ENCODE measurements at places on chromosomes 13 and 19. TPM values are rescaled to one million over a fixed set of nuclear protein-coding genes. Genes with fewer than 3 reads are reported as not detected.

Gene ANGPTL8
- not detected for polyA plus RNA-seq

Gene ZMYM2
- polyA plus RNA-seq: 116 TPM

Gene ZNF254
- 34.9 TPM for polyA plus RNA-seq

Gene TOMM40
- polyA plus RNA-seq: 46.0 TPM

Gene CD70
- not detected for polyA plus RNA-seq

Gene THSD1
- polyA plus RNA-seq: 7.5 TPM

Gene FRY
- 58.9 TPM for polyA plus RNA-seq

Gene NCR1
- polyA plus RNA-seq: 0.19 TPM

Gene ZNF471
- 18.3 TPM for polyA plus RNA-seq

Gene SIAH3
- 0.79 TPM for polyA plus RNA-seq

Gene ATP4A
- not detected for polyA plus RNA-seq

Gene CCDC70
- polyA plus RNA-seq: not detected

Gene SLC7A9
- 15.0 TPM for polyA plus RNA-seq

Gene IRGC
- not detected for polyA plus RNA-seq

Gene SLC6A16
- polyA plus RNA-seq: 2.4 TPM

Measured in right renal cortex interstitium (tissue), 3 donors.